ENCODE measurements at places on chromosomes 12 and 14. TPM values are rescaled to one million over a fixed set of nuclear protein-coding genes. Genes with fewer than 3 reads are reported as not detected.

GRCh38 chr12:121182222-121182893, 27.6 kb upstream of the P2RX4 start:
- no peak for DNase-seq

DNA sequence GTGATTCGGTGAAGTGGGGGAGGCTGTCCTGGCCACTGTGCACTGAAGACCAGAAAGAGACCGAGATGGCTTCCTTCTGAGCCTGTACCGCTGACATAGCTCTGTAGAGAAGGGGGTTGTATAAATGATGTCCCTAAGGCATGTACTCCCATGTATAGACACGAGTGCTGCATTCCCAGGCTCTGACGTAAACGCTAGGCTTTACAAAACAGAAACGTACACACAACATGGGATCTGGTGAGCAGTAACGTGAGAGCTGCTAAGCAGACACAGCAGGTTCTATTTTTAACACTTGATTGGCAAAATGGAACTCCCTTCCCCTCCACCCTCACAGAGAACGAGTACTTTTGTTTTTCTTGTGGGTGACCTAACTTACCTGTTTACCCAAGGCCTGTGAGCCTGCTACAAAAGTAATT, 35.9 kb downstream of the ACADS start:
- no peak for DNase-seq

DNA sequence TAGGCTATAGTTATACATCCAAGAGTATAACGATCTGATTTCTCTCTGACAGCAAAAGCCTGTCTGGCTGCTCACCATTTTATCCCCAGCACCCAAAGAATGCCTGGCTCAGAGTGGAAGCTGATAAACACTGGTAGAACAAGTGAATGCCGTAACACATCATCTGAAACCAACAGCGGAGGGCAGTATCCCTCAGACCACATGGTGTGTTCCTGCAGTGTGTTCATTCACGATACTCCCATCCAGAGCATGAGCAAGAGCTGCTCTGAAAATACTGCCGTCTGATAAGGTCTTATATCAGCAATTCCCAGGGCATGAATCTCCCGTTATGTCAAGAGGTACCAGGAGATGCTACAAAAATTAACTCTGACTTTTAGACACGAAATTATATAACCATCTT, 95.9 kb downstream of the TTC7B start:
- no peak for DNase-seq

DNA sequence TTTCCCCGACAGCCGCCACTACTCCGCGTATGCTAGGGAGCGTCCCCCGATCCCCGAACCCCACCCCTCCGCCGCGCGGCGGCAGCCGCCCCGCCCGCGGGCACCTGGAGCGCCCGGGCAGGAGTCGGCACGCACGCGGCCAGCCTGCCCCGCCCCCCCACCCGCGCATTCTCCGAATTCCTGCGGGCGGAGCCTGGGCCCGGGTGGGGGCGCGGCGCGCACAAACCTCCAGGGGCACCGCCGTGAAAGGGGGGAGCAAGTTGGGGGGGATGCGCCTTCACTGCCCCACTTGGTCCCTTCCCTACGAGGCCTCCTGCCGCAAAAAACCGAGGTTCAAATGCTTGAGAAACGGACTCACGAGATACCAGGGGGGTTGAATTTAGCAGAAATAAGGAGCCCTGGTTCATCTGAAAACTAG, 1.7 kb downstream of the AJUBA start:
- peak; percentile 35 for DNase-seq

DNA sequence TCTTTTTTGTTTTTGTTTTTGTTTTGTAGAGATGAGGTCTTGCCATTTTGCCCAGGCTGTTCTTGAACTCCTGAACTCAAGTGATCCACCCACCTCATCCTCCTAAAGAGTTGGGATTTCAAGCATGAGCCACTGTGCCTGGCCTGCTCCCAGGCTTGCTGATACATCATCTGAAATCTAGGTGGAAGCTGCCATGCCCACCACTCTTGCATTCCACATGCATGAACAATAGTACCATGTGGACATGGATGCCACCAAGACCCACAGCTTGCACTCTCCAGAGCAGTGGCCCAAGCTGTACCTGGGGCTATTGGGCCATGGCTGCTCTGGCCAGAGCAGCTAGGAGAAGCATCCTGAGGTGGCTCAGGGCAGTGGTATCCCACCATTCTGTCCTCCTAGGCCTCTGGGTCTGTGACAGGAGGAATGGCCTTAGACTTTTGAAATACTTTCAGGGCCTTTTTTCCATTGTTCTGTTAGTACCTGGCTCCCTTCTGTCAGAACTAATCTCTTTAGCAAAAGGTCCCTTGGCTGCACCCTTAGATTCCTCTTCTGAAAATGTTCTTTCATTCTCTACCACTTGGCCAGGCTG, 13.7 kb downstream of the FLVCR2 start:
- no peak for DNase-seq

GRCh38 chr12:46265734-46266133, 3.1 kb downstream of the SLC38A1 start:
- no peak for DNase-seq

DNA sequence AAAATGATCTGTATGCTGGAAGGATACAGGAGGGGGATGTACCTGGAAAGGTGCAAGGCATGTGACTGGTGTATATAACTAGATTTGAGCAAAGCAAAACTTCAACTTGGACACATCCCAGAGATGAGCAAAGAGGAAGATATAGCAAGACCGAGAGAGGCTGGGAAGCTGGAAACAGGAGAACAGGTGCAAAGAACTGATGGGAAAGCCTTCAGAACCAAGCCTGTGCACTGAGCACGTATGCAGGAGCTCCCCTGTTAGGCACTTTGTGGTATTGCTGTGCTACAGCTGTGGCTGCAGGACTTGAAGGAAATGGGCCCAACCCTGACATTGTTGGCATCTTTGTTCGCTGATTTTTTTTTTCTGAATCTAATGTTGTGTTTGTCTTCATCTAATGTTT, 120.7 kb upstream of the PWP1 start:
- peak; percentile 49 for DNase-seq

DNA sequence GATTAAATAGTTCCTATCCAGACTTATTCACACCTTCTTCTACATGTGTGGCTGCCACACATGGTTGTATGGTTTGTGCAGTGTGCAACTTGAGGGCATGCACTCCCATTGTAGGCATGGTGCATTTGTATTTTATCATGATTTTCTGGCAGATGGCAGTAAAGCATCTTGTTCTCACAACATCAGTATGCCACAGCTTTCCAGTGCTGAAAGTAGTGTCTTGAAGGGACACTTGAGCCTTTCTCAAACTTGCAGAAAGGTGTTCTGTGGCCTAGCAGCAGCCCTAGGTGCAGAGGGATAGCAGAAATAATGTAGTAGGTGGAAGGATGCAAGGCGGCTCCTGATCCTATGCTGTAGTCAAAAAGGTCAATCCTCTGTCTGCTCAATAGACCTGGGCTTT, 72.9 kb downstream of the LMNTD1 start:
- DNase-seq = no peak

- DNase-seq = no peak
Observed at GRCh38 chr12:46217541-46218321, 51.1 kb downstream of the SLC38A1 start.

- no peak for DNase-seq
Observed at GRCh38 chr12:95759718-95760117, 30.8 kb downstream of the NTN4 start.

DNA sequence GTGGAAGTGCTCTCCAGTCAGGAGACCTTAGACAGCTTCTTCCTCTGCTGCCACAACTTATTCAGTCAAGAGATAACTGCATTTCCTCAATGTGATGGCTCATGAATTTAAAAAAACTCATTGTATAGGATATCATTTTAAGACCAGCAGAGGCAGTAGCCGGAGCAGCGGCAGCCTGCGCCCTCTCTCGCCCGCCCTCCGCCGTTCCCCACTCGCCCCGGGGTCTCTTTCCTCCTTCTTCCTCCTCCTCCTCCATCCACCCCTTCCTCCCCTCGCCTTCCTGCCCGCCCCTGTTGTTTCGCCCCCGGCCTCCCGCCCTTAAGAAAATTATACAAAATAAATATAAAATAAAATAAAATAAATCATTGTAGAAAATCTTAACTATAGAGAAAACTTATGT, 687.6 kb downstream of the FLRT2 start:
- DNase-seq = no peak

DNA sequence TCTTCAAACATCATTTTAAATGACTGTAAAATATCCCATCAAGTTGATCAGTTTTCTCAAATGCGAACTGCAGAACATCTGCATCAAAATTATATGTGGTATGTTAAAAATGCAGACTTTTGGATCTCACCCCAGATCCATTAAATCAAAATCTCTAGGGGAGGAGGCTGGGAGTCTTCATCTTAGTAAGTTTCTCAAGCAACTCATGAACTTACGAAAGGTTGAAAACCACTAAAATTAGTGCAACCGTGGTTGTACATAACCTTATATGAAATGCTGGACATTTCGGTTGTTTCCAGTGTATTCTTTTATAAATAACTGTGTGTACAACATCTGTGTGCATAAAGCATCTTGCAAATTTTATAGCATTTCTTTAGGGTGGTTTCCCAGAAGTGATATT, 39.2 kb downstream of the ZFP36L1 start:
- DNase-seq = no peak

DNA sequence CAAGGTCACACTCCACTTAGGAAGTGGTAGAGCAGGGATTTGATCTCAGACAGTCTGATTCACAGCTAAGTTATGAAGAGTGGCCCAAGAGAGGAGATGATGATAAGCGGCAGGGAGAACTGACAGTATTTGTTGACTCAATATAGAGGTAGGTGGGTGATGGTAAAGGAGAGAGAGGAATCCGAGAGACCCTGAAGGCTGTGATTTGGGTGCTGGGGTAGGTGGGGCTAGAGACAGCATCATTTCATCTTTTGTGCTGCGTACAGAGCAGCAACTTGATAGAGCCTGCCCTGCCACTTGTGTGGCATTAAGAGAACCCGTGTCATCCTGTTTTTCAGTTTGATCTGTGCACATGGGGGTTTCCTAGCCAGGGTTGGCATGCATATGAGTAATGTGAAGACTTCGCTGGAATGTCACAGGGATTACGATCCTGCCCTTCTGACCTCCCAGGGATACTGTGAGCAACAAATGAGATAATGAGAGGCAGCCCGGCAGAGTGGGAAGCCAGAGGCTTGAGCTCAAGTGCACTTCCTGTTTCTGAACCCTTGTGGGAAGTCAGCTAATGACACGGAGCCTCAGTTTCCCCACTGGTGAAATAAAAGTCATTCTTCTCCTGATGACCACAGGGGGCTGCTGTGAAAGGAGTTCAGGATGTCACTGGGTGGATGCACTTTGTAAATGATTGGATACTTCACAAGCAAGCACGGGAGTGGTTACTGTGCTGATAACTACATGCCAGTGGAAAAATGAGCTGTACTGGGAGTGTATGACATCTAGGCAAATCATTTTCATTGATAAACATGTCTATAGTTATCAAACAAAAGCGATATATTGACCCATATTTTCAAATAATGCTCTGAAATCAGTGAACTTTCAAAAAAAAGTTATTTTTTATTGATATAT, 59.5 kb upstream of the IGF1 start:
- no peak for DNase-seq

DENND5B gene
- total RNA-seq = 7.2 TPM

FOXN3 gene
- total RNA-seq = 37.9 TPM

TMEM63C gene
- total RNA-seq = 0.44 TPM

TSPAN11 gene
- 5.7 TPM for total RNA-seq

LGR5 gene
- not detected for total RNA-seq

CATSPERB gene
- 3.6 TPM for total RNA-seq

PRR4 gene
- total RNA-seq = 0.40 TPM

ERH gene
- 222 TPM for total RNA-seq

CMKLR1 gene
- under 0.01 TPM for total RNA-seq

DEGS2 gene
- 0.20 TPM for total RNA-seq

OVCH1 gene
- under 0.01 TPM for total RNA-seq

SLC7A8 gene
- 0.44 TPM for total RNA-seq

All from lung microvascular endothelial cell (primary cell).